Gastroesophageal sphincter (tissue), 4 donors: ENCODE measurements at places on chromosomes 12 and 14.

GRCh38 chr12:104590022-104590421 is 133.3 kb downstream of the CHST11 start:
- ATAC-seq, result no peak

DNA sequence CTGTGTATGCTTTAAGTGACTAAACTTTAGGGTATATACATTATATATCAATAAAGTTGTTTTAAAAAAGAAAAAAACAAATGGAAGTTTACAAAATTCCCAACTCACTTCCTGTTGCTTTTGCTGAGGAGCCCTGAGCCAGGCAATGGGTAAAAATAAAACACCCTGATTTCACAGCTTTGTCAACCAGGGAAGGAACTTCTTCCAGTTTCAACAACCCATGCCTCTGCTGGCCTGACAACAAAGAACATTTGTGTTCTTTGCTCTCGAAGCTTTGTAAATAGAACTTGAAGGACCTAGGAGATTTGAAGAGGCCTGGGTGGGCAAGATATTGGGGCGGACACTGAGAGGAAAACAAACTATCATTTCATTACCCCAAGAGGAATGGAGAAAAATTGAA is 141.2 kb upstream of the NOS1 start:
- no peak for ATAC-seq

DNA sequence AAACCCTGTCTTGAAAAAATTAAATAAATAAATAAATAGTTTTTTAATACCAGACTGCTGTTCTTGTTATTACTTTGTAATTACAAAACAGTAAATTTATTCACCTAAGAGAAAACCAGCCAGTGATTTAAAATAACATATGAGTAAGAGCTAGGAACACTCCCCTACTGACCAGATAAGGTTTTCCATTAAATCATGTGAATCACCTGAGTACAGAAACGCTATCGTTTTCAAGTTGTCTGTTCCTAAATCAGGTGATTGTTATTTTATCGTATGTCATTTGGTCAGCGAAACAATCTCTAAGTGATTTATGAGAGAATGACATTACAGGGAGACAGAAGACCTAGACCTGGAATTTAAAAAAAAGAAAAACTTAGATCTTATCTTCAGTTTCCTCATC is 47.3 kb downstream of the RPS29 start:
- ATAC-seq, result no peak

DNA sequence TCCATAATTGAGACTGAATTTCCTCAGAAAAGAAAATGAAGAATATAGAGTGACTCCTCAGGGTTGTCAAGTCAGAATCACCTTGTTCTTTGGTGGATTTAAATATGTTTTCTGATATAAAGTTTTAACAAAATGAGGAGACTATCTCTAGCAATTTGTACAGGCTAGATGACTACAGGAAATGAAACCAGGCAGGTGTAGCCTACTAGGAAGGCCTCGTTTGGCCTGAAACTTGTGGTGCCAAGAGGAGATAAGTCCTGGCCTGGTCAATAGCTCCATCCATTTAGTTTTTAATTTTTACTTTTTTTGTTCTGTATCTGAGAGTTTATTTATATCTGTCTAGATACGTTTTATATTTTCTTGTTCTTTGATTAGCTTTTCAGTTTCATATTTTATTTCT is 41.5 kb downstream of the SNAPC1 start:
- no peak for ATAC-seq

GRCh38 chr12:117744418-117744817 is 224.4 kb downstream of the KSR2 start:
- no peak for ATAC-seq

- ATAC-seq, result no peak
Measured at GRCh38 chr12:111181143-111181726, 187.7 kb downstream of the PHETA1 start.

DNA sequence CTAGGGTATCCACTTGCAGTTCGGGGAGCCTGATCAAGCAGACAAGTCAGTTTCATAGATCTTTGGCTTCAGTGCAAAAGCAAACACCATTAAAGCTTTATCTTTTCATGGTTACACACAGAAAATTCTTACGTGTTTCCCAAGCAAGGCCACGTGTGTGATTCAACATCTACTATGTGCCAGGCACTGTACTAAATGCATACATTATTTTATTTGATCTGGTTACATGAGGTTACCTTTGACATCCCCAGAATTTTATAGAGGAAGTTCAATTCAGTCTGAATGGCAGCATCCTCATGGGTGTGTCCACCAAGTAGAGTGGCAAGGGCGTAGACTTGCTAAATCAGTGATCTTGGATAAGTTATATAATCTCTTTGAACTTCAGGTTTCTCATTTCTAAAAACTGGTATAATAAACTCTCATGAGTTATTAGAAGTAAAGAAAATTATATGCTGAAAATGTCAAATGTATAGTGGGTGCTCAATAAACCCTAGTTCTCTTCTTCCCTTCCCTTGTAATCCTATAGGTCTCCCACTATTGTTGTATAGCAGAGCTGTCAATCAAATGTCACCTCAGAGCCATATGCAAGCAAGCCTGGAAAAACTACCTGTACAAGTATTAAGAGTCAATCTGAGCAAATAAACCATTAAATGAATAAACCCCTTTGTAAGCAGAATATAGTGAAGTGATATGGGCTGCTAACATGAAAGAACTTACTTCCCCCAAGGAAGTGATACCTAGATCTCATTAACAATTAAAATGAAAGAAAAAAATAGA is 50.3 kb upstream of the TMX1 start:
- no peak for ATAC-seq
